ENCODE measurements at places on chromosomes 1 and 21.

DNA sequence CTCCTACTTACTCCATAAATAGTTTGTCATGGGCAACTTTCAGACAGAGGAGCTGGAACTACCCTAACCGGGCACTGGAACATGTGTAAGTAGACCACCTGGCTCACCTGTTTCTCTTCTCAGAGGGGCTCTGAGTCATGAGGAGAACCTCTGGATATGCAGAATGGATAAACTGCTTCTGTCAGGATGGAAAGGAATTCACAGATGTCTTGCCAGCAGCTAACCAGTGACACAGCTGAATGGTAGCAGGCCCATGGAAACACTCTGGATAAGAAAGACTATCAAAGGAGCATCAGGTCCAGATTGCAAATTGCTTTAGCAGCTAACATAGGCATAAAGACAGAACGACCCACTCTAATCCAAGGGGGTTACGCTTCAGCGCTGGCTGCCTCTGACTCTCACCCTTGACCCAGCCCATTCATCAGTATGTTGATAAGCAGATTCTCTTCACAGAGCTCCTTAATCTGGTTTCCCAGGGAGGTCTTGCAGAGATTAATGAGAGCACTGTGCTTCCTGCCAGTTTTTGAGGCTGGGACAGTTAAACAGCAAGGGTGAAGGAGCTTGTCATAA is 54.2 kb downstream of the HIVEP3 start:
- no peak for DNase-seq

- no peak for DNase-seq
Measured at GRCh38 chr1:37135032-37135431, 100.7 kb upstream of the GRIK3 start.

- DNase-seq, result no peak
Measured at GRCh38 chr1:44605914-44606615, 68.2 kb downstream of the TMEM53 start.

DNA sequence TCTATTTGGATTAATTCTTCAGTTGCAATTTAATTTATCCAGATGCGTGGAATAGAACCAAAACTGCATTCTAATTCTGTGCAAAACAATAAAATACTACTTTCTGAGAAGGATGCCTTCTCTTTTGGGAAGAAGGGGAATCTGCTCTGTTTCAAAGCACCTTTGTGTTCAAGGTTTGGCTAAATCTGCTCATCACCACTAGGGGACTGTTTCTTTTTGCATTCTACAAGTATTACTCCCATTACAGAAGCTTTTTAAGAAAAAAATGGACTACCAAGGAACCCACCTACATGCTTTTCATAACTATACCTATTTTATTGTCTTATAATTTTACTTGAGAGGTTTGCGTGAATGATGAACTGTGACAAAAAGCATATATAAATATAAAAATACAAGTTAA is 18.2 kb downstream of the MRPS6 start:
- no peak for DNase-seq

DNA sequence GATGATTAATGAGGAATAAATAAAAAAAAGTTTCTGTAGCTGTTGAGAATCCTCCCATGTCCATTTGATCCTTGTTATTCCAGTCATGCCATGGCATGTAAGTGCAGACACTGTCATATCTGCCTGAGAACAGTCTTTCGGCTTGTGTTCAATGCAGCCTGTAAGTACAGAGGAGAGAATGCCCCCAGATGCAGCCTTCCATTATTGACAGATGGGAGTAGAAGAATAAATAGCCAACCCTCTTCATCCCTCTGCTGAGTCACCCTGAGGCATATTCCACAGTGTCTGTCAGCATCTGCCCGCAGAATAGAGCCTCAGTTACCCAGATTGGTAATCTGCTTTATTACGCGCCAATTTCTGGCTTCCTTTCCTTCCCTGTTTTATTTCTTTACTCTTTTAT is 139.4 kb downstream of the LRRC7 start:
- no peak for DNase-seq

GRCh38 chr1:204177133-204177532 is 11.0 kb upstream of the REN start:
- no peak for DNase-seq

GRCh38 chr1:6477039-6477820 is 11.3 kb upstream of the TNFRSF25 start:
- no peak for DNase-seq

GRCh38 chr21:28152732-28153131 is 839.9 kb downstream of the LTN1 start:
- no peak for DNase-seq

DNA sequence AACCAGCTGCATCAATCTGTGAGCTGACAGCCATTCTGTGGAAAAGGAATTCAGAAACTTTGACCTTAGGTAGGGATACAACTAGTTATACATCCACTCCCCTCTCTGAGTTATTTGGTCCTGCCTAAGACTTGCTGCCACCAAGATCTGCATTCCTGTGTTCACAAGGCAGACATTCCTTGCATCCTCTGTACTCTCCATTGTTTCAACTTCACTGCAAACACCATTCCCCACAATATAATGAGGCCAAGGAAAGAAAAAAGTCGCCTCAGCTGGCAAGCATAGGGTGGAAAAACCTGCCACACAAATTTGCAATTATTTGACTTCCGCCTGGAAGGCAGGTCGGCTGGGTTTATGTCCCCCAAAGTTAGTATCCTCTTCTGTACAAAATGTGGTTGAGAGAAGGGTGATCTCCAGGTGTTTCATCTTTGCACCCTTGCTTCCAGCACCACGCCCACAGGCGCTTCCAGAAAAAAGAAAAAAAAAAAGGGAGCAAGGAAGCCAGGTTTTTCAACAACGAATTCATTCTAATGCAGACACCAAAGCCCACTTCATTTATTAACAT is 676 bp upstream of the CTTNBP2NL start:
- no peak for DNase-seq

GRCh38 chr1:59617434-59617833 is 197.3 kb upstream of the HOOK1 start:
- DNase-seq, result no peak

DNA sequence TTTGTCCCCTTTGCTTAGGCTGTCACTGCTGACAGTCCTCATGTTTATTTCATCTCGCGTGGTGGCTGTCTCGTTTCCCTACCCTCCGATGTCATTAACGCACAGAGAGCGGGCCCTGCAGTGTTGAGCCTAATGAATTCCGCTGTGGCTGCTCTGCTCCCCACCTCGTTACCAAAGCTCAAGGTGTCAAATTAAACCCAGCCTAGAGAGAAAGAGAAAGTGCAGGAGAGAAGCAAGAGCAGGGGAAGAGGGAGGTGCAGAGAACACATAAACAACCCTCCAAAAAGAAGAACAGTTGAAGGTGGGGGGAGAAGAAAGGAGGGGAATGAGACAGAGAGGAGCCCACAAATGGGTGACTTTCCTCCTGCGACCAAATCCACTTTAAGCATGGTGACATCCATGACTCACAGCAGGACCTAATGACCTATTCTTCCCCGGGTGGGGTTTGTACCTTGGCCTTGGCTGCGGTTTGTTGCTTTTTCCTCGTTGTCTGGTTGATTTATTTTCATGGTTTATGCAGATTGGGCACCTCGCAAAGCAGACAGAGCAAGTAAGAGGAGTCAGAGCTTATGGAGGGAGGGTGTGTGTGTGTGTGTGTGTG is 92.5 kb downstream of the PBX1 start:
- DNase-seq, result peak; percentile 3

GRCh38 chr1:152728986-152729385 is 21.0 kb downstream of the LCE4A start:
- DNase-seq, result no peak

All from CD4-positive, alpha-beta T cell treated with Interleukin-10 for 1 hour (primary cell).